ENCODE measurements at places on chromosomes 2 and 18.

DNA sequence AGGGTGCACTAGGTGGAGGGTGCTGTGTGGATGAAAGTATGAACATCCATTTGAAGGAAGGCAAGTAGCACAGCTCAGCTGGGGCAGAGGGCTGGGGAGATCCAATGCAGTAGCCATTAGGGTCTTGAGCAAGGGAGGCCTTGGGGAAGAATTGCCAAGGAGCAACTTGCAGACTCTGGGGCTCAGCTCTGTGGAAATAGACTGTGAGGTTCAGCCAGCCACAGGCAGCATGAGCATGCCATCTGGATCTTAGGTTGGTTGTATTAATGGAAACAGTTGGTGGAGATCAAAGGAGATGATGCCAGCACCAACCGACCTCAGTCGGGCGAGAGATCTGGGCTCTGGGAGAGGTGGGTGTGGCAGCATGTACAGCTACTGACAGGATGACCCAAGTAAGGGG lies 5.6 kb downstream of the ZAP70 start:
- no peak for DNase-seq

GRCh38 chr18:58556331-58557007 lies 72.4 kb downstream of the ALPK2 start:
- no peak for DNase-seq

GRCh38 chr2:133518700-133519344 lies 49.4 kb downstream of the NCKAP5 start:
- no peak for DNase-seq

DNA sequence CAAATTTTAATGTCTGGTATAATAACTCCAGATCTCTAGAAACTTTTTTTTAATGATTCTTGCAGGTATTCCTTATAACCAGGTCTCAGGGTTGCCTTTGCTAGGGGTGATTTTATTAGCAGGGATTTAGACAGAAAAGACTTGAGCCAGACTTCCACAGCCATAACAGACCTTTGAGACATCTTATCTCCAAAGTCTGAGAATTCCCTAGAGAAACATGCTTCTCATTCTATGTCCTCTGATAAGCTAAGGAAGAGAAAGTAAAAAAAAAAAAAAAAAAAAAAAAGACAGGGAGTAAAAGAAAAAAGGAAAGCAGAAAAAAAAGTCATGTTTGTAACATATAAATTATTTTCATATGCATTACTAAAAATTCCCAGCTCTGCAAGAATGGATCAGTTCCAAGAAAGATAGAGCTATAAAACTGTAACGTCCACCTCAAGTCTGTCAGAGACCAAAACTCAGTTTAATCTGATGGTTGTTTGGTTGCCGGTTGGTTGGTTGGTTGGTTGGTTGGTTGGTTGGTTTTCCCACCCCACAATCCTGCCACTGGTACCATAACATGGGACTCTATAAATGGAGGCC lies 153.8 kb downstream of the COL6A3 start:
- DNase-seq, result no peak

DNA sequence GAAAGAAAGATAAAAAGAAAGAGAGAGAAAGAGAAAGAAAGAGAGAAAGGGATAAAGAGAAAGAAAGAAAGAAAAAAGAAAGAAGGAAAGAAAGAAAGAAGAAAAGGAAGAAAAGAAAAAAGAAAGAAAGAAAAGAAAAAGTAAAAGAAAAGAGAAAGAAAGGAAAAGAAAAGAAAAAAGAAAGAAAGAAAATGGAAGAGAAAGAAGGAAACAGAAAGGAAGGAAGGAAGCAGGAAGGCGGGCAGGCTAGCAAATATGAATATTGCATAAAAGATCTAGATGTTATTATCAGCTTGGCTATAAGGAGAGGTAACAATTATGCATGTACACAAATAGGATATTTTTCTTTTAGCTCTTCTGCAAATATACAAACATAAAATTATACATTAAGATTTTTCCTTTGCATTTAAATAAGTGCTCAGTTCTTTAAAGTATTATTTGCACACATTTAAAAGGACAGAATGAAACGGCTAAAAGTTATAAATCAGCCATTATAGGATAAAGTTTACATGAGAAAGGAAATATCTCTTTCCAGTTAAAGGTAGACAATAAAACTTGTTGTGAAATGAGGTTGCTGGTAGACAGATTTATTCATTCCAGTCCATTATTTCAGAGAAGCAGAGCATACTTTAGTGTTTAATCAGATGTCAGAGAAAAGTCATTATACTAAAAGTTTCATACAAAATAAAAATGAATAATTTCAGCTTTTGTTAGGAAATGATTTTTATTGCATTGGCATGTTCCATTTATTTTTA lies 511.4 kb downstream of the KCNJ3 start:
- DNase-seq, result no peak

- DNase-seq, result no peak
These were observed 35.0 kb downstream of the EPB41L3 start for GRCh38 chr18:5508821-5509220.

- DNase-seq, result no peak
These were observed 57.7 kb upstream of the OSR1 start for GRCh38 chr2:19416083-19416482.

DNA sequence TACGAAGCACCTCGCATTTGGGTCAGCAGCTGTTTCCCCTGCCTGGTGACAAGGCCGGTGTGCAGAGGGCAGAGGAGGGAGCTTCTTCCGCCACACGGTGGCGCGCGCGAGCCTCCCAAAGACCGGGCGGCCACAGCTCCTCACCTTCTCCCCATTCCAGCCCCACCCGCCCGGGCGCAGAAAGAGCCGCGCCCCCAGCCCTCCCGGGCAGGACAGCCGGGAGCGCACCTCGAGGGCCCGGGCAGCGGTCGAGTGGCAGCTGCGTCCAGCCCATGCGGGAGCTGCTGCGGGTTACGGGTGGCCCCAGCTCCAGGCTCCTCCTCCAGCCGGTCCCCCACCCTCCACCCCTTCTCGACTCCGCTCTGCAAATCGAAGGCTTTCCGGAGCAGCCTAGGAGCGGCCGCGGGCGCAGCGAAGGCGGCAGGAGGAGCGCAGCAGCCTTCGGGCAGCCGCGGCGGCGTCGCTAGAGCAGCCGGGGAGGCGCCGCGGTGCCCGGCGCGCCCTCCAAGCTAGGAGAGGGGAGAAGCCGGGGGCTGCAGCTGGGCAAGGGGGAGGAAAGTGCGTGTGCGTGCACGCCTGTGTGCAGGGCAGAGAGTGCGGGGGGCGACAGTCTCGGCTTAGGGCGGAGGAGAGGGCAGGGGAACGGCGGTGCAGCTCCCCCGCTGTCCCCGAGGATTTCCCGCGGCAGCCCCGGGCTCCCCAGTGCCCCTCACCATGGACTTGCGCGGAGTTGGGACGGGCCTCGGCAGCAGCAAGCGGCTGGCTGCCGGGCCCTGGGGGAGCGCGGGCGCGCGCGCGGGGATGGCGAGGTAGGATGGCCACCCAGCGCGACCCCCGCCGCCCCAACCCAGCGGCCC lies at the start of gene CCDC85A:
Gene CCDC85A, plus strand, starts transcription at position 348 of the 857 bp plus-strand sequence. CDS start 635 bp downstream, outside the sequence.
- DNase-seq, result peak; percentile 60

- no peak for DNase-seq
These were observed 486.8 kb downstream of the PARD3B start for GRCh38 chr2:205032093-205032551.

- no peak for DNase-seq
These were observed 103.7 kb upstream of the THOC1 start for GRCh38 chr18:371609-371982.

- no peak for DNase-seq
These were observed 131.3 kb downstream of the INO80D start for GRCh38 chr2:205954707-205955106.
